ENCODE measurements at places on chromosomes 5 and 9. TPM values are rescaled to one million over a fixed set of nuclear protein-coding genes. Genes with fewer than 3 reads are reported as not detected.

The PDLIM4 gene
- total RNA-seq, result not detected

DNA sequence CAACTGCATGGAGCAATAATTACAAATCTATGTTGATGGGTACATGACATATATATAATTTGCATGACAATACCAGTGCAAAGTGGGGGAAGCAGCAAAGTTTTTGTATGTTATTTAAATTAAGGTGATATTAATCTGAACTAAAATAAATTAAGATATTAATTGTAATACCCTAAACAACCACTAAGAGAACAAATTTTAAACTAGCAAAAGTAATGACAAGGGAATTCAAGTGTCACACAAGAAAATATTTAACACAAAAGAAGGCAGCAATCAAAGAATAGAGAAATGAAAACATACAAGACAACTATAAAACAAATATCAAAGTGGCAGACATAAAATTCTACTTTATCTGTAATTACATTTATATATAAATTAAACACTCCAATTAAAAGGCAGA lies 2003.4 kb downstream of the MAT2B start:
- no peak for ATAC-seq

The CCNJL gene
- total RNA-seq, result not detected

The TAS2R1 gene
- total RNA-seq, result not detected

- ATAC-seq, result peak; percentile 26
These were observed 754 bp downstream of the ZFR start for GRCh38 chr5:32443541-32444430.

DNA sequence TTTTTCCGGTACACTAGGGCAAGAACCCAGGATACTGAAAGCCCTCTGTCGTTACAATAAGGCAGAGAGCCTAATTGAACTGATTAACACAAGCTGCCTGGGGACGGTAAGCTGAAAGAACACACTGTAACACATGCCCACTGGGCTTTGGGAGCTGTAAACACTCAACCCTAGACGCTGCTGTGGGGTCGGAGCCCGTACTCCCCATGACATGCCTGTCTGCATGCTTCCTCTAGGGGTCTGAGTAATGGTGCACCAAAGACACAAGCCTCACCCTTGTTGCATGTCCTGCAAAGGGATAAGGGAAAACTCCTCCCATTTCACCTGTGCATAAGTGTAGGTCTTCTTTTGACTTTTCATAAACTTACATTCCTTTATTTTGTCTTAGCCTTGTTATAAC lies 194.0 kb downstream of the FBXL7 start:
- no peak for ATAC-seq

DNA sequence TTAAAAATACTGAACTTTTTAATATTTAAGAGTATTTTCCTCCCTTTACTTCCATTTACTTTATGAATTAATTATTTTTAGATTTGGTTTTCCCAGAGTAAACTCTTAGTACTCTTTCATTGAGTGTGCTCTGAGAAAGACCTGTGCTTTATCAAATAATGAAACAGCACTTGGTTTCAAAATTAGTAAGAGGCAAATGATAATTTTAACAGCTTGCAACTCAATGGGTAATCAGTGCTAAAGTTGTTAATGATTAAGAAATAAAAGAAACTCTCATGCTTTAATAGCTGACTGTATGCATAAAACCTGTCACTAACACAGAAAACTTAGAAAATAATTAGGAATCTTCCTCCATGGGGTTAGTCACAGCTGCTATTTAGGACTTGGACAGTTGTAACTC lies 244.4 kb downstream of the RFX3 start:
- ATAC-seq, result no peak

The QSOX2 gene
- 28.5 TPM for total RNA-seq

DNA sequence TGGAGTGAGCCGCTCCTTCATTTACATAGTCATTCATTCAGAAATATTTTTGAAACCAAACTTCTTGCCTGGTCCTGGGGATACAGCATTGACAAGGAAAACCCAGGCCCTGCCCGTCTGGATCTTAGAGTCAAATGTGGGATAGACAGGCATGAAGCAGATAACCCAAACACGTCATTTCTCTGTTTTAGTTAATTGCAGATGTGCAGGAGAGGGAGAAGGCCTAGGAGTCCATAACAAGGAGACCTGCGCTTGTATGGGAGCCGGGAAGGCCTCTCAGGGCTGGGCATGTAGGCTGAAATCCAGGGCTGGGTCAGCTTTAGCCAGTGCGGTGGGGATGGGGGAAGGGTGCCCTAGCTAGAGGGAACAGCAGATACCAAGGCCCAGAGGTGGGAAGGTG lies 43.3 kb downstream of the PRRX2 start:
- ATAC-seq, result no peak

DNA sequence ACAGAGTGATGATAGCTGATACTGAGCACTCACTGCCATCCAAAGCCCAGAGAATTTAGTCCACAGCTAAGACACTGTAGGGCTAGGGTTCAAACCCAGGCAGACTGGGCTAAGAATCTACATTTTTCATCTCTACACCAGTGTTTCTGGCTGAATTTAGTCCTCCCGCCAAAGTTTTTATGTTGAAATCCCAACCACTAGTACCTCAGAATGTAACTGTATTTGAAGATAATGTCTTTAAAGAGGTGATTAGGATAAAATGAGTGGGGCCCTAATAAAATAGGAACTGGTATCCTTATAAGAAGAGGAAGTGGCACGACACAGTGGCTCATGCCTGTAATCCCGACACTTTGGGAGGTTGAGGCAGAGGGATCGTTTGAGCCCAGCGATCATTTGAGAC lies 4.3 kb downstream of the GNA14 start:
- no peak for ATAC-seq

- no peak for ATAC-seq
These were observed 98.5 kb downstream of the ITGA1 start for GRCh38 chr5:52886206-52886605.

GRCh38 chr9:76598981-76599380 lies 140.0 kb downstream of the GCNT1 start:
- ATAC-seq, result no peak

DNA sequence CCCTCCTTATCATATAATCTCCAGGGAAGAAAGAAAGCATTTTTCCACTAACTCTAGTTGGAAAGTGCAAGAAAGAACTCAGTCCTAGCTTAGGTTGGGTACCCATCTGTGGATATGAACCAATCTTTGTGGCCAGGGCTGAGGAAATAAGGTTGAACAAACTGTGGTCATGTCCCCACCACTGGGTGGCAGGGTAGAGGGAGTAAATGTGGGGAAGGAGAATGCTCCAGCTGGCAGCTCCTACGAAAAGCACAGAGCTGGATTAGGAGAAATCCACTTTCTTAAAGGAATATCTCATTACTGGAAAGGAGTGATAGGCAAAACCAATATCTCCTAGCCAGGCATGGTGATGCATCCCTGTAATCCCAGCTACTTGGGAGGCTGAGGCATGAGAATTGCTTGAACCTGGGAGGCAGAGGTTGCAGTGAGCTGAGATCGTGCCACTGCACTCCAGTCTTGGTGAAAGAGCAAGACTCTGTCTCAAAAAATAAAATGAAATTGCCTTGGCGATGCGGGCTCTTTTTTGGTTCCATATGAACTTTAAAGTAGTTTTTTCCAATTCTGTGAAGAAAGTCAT lies 175.1 kb downstream of the CCDC192 start:
- no peak for ATAC-seq

DNA sequence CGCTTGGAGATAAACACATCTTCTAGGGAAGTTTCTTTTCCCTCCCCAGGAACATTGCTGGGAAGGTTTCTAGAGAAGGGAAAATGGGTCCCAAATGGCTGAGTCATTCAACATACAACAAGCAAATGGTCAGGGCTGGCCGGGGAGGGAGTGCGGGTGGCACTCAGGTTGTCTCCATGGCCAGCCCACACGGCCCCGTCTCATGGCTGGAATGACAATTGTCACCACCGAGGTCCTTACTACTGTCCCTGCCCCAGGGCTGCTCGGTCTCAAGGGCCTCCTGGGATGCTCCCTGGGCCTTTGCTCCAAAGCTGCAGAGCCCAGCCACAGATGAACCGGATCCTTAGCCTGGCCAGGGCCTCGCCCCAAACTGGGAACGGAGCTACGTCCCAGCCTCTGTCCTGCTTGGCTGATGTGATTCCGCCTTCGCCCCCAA lies 121.9 kb downstream of the FGF18 start:
- no peak for ATAC-seq

DNA sequence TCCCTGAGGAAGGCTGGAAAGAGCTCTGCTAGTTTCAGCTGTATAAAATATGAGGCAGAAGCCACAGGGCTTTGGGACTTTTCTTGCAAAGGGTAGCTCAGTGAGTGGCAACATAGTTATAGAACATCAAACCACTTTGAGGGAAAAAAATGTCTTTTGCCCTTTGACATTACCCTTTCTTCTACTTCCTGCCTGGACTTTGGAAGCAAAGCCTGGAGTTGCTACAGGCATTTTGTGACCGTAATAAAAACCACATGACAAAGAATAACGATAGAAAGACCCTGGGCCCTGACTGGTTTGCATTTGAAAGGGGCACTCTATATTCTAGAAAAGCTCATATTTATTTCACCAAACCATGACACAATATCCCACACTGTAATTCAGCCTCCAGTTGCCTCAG lies 440.9 kb downstream of the DIRAS2 start:
- no peak for ATAC-seq

GRCh38 chr5:178454303-178454702 lies 135.9 kb downstream of the COL23A1 start:
- ATAC-seq, result no peak

DNA sequence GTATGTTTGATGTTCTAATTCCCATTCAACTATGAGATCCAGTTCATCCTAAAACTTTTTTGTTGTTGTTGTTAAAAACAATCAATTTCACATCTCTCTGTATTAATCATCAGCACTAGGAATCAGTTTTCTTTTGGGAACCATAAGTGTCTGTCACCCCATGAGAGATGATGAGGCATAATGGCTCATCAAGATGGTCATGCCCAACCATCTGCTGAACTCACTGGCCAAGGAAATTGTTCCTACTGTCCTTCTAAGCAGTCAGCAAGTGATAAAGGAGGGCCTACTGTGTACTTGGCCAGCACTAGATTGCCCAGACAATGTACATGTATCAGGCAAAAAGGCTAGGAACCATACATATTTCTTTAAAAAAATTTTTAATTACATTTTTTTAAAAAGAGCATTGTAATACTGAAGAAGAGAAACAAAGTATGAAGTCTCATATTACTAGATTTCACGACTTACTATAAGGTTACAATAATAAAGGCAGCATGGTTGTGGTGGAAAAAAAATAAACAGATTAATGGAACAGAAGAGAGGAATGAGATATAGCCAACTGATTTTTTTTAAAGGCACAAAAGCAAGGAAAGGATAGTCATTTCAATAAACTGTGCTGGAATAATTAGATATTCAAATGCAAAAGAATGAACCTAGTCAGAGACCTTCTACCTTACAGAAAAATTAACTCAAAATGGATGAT lies 458.3 kb downstream of the SPOCK1 start:
- ATAC-seq, result no peak

GRCh38 chr9:112296929-112297328 lies 36.5 kb downstream of the PTBP3 start:
- no peak for ATAC-seq

DNA sequence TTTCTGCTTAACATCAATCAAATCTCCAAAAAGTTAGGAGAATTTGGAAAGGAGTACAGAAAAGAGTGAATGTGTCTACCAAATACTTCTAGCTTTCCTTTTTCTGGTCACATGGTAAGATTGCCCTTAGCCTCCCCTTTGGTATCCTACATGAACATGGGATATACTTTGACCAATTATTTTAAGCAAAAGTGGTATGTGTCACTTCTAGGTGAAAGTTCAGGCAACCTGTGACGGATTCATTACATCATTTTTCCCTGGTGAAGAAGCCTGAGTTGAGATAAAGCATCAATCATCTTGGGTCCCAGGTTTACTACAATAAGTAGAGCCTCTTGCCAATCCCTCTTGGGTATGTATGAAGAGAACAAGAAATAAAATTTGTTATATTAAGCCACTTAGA lies 419.2 kb downstream of the PDE4D start:
- ATAC-seq, result no peak

DNA sequence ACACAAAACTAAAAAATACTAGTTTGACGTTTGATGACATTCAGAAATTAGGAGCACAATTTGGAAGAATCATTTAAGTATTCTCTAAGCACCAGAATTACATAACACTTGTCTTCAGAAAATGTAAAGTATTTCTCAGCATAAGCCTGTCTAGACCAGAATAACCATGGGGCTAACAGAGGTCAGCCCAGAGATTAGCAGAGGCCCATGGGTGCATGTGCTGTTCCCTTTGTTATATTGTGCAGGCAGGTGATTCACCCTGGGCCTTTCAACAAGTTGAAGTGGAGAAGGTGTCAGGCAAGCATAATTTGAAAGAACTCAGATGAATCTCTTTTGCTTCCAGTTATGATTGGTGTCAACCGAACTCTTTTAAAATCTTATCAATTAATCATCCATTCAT lies 227.9 kb downstream of the LURAP1L start:
- ATAC-seq, result no peak

GRCh38 chr9:134553061-134553891 lies 88.3 kb upstream of the COL5A1 start:
- ATAC-seq, result no peak

All from activated T-helper 17 cell treated with anti-CD3 and anti-CD28 coated beads, Interleukin-2, amount 50 U/mL, for 72 hours (primary cell).